ELR (cell line): ENCODE measurements at places on chromosomes 1 and 21.

GRCh38 chr1:99198393-99198792 lies 65.9 kb upstream of the PLPPR4 start:
- DNase-seq, result no peak

- peak; percentile 90 for DNase-seq
These were observed 13.1 kb upstream of the SLC30A1 start for GRCh38 chr1:211591980-211592493.

GRCh38 chr1:175683491-175684298 lies 59.7 kb downstream of the TNR start:
- DNase-seq, result no peak

- peak; percentile 99 for DNase-seq
These were observed 12.4 kb downstream of the LMNA start for GRCh38 chr1:156126630-156127534.

DNA sequence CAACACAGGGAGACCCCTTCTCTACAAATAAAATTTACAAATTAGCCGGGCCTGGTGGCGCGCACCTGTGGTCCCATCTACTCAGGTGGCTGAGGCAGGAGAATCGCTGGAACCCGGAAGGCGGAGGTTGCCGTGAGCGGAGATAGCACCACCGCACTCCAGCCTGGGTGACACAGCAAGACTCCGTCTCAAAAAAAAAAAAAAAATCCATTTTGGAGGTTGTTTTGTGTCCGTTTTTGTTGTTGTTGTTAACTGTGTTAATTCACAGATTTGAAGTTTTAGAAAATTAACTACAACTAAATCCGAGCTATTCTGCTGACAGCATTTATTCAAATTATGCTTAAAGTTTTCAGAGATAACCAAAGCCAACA lies 618 bp downstream of the CLCC1 start:
- DNase-seq, result no peak

DNA sequence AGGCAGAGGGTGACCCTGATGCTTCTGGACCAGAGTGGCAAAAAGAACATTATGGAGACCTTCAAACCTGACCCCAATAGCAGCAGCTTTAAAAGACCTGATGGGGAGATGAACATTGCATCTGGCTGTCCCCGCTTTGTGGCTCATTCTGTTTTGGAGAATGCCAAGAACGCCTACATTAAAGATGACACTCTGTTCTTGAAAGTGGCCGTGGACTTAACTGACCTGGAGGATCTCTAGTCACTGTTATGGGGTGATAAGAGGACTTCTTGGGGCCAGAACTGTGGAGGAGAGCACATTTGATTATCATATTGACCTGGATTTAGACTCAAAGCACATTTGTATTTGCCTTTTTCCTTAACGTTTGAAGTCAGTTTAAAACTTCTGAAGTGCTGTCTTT lies 45.8 kb downstream of the TRAF5 start:
- no peak for DNase-seq

- no peak for DNase-seq
These were observed 31.1 kb downstream of the AK4 start for GRCh38 chr1:65179148-65179547.

DNA sequence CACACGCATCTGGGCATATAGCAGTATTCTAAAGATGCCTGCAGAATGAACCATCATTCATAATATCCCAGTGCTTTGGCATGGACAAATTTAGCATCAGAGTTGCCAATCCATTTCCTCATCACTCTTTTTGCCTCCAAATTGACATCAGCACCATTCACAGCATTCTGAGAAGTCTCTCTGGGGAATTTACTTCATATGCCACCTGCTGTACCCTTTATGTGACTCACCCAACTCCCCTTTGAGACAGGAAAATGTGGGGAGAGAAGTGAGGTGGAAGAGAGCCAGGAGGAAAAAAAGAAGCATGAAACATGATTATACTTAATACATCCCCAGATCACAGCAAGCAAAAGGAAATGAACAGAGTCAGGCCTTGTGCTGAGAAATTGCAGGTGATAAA lies 37.4 kb downstream of the RAB3B start:
- no peak for DNase-seq

GRCh38 chr1:164608651-164609057 lies 49.7 kb downstream of the PBX1 start:
- no peak for DNase-seq

GRCh38 chr1:6785728-6786505 lies 663 bp downstream of the CAMTA1 start:
- DNase-seq, result peak; percentile 54
